ENCODE measurements at places on chromosomes 12 and 14. TPM values are rescaled to one million over a fixed set of nuclear protein-coding genes. Genes with fewer than 3 reads are reported as not detected.

DNA sequence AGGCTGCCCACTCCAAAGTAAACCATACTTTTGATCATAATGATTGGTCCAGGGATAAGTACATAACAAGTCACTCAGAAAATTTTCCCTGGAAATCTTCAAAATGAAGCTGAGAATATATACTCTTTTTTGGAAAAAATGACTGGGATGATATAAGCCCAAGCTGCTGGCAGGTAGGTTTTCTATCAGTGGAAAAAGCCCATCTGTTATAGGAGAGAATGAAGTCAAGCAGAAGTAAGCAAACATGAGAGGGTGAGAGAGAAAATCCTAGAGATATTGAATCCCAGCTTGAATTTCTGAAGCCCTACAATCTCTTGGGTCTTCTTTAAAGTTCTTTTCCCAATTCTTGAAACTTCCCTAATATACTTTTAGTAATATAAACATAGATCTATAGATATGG, 37.3 kb upstream of the ZDHHC17 start:
- DNase-seq: no peak

DNA sequence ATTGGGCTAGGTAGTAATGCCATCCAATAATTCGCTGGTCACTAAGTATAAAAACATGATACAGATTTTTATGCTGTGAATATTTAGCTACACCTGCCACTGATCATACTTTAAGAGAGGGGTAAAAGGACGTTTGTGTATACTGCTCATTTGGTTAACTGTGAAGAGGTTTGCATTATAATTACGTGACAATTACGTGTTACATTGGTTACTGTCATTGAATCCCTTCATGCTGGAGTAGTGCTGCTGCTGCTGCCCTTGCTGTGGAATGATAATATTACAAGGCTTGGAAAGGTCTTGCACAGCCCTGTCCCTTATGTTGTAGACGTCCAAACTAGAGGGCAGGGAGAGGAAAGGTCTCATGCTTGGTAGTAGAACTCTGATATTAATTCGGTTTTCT, 312.2 kb upstream of the ATP2B1 start:
- DNase-seq: no peak

DNA sequence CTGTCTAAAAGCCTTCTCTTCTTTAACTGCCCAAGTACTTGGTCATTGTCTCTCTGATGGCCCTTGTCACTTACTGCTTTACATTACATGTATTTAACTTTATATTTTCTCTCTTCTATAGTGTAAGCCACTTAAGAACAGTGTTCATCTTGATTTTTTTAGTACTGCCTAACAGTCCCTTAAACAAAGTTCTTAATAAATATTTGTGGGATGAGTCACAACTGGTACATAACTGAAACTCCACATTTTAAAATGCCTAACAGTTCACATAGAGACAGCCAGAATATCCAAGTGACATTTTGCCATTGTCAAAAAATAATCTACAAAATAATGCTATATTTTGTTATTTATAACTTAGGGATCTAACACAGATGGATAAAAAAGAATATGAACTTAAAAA, 146.6 kb downstream of the STXBP6 start:
- DNase-seq: no peak

GPR84 gene
- total RNA-seq: not detected

RNASE7 gene
- not detected for total RNA-seq

DNA sequence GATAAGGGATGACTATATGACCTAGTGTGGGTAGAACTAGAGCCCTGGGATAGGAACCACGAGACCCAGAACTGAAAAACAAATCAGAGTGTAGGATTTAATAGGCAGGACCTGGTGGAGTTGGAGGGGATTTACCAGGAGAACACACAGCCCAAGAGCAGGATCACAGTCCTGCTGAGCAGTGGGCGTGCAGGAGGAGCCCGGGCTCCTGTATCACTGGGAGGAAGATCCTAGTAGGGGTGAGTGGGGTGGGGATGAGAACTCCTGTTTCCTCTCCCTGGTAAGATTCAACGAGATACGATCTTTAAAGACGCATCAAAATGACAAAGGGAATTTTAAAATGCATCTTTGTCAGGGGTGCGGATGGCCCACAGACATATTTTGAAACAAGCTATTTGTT, 220.1 kb downstream of the GALC start:
- no peak for DNase-seq

- no peak for DNase-seq
Observed at GRCh38 chr14:58647777-58648176, 10.0 kb downstream of the DACT1 start.

DNA sequence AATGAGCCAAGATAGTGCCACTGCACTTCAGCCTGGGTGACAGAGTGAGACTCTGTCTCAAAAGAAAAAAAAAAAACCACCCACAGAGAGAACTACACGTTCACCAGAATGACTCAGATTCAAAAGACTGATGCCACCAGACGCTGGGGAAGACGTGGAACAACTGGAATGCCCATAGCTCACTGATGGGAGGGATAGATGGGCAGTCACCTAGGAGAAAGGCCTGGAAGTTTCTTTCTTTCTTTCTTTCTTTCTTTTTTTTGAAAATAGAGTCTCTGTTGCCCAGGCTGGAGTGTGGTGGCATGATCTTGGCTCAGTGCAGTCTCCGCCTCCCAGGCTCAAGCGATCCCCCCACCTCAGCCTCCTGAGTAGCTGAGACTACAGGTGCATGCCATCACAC, 10.0 kb upstream of the KLC1 start:
- DNase-seq: no peak

DNA sequence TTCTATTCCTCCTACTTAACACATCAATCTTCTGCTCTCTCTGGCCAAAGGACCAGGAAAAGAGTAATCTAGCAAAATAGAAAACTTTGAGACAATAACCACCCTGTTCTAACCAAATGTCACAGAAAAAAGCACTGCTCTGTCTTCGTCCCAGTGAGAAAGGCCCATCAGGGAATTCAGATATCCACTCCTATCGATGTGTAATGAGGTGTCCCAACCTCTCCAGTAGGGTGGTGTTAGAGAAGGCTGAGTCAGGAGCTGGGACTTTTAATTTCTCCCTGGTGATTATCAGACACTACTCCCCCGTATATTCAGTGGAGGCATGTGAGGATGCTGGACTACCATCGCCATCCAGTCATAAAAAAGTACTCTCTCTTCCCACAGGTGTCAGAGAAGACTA, 130.3 kb downstream of the TMTC3 start:
- no peak for DNase-seq

GRCh38 chr14:24794644-24795305, 160.8 kb upstream of the GZMB start:
- DNase-seq: no peak

COCH gene
- 48.5 TPM for total RNA-seq

DNA sequence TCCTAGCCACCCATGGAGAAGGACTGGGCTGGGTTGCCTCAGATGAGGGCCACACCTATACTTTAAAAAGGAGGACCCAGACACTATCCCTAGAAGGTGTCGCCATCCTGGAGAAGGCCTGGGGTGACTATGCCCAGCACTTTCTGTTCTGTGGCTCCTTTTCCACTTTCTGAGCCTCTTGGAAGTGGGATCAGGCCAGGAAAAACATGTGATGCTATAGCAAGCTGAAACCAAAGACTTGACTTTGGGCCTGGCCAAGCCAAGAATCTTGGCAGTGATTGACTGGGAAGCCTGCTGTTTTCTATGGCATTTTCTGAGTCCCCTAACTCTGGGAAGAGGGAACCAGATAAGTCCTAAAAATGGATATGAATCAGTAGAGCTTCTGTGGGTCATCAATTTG, 332.3 kb downstream of the ZFP36L1 start:
- no peak for DNase-seq

DNA sequence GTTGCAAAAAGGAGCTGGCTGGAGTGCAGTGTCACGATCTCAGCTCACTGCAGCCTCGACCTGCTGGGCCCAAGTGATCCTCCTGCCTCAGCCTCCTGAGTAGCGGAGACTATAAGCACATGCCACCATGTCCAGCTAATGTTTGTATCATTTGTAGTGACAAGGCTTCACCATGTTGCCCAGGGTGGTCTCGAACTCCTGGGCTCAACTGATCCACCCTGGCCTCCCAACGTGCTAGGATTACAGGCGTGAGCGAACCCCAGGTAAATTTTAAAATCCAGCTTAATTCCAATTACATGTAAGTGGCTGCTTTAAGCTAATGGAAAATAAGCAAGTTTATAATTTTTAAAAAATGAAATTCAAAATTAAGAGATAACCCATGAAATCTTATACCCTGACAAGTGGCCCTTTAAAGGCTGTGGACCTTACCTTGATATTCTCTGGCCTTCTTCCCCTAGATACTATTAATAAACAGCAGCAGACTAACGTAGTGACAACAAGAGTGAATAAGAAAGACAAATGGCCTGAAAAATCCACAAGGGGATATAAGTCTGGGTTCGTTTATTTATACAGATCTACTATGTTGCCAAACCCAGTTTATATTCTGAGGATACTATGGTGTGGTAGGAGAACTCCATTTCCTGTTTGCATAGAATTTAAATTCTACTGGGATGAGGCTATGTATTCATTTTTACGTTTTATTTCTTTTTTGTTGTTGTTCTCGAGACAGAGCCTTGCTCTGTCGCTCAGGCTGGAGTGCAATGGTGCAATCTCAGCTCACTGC, 25.6 kb upstream of the SLC2A3 start:
- no peak for DNase-seq

GRCh38 chr12:51958542-51958941, 7.0 kb downstream of the ACVR1B start:
- no peak for DNase-seq

DNA sequence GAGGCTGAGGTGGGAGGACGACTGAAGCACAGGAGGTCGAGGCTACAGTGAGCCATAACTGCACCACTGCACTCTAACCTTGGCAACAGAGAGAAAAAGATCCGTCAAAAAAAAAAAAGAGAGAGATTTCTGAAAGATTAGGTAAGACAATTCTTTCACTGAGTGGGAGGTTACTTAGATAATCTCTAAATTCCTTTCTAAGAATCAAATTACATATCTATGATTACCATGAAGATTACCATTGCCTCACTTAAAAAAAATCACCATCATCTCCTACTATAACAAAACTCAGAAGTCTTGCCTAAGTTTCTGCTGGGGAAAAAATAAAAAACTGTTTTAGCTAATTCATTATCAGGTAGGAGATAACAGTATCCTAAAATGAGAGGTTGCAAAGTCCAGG, 366.7 kb downstream of the DUSP6 start:
- DNase-seq: no peak

RNASE1 gene
- total RNA-seq: 12.2 TPM

- DNase-seq: no peak
Observed at GRCh38 chr14:76051717-76052465, 66.3 kb downstream of the IFT43 start.

- DNase-seq: no peak
Observed at GRCh38 chr12:132429602-132429945, 60.4 kb upstream of the FBRSL1 start.

- DNase-seq: no peak
Observed at GRCh38 chr12:108551535-108551934, 9.4 kb downstream of the SART3 start.

AHNAK2 gene
- total RNA-seq: 20.0 TPM

All from frontal cortex (tissue), 4 donors.